Naive thymus-derived CD8-positive, alpha-beta T cell (primary cell): ENCODE measurements at places on chromosomes 1 and 21. TPM values are rescaled to one million over a fixed set of nuclear protein-coding genes. Genes with fewer than 3 reads are reported as not detected.

DNA sequence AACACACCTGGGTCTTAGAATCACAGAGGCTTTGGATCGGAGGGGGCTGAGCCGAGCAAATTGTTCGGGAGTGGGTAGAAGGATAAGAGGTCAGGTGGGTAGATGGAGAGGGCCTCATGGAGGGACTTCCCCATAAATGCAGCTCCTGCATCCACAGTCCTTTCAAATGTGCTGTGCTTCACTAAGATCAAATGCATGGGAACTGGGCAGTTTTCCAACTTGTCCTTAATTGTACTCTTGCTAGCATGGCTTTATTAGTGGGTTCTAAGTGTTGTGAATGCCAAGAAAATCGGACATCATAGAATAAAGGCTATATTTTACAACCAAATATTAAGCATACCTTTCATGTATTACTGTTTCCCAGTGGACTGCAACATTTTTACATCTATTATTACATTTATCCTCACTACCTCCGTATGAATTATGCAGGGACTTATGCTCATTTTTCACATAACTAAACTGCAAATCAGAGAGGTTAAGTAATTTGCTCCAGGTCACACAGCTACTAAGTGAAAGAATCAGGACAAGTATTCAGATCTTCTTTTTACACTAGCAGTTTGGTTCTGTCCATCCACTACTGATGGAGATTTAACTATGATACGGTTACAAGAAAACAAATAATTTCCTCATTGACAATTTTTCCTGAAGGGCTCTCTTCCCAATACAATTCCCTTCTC is 174.5 kb upstream of the RUNX1 start:
- H3K4me1 ChIP-seq: peaks cover 62% of the 10 kb centered on the region
- H3K4me3 ChIP-seq: no peak overlapping the region
- H3K27me3 ChIP-seq: no peaks in the 10 kb centered on the region
- DNase-seq: no peak
- no peak overlapping the region for H3K27ac ChIP-seq

DNA sequence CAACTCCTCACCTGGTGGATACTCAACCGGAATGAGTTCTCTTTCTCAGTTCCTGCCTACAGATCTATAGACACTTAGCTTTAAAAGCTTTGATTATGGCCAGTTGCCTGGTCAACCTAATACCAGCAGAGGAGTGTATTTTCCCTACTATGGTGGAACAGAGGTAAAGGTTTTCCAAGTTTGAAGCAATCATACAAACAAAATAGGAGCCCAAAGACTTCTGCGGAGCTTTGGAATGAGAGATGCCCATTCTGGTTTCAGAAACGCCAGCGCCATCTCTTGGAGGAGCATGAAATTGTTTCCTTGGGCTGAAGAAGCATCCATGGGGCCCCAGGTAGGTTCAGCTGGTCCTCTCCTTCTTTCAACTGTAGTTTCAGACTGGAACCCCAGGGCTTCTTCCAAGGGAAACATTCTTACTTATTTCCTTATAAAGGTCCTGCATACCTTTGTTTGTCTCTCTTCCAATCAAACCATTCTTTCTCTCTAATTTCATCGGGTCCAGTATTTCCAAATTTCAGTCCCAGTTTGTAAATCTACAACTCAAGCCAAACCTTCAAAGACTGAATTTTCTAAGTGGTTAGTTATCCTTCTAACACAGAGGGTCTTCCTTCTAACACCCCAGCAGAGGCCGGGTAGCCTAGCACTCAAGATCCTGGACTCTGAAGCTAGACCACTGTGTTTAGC is 95.9 kb downstream of the KCNJ15 start:
- H3K4me3 ChIP-seq: no peak overlapping the region
- H3K36me3 ChIP-seq: no peaks in the 10 kb centered on the region
- no peak overlapping the region for H3K27ac ChIP-seq
- DNase-seq: no peak
- peaks cover 19% of the 10 kb centered on the region for H3K27me3 ChIP-seq
- H3K4me1 ChIP-seq: peaks cover 5% of the 10 kb centered on the region

DNA sequence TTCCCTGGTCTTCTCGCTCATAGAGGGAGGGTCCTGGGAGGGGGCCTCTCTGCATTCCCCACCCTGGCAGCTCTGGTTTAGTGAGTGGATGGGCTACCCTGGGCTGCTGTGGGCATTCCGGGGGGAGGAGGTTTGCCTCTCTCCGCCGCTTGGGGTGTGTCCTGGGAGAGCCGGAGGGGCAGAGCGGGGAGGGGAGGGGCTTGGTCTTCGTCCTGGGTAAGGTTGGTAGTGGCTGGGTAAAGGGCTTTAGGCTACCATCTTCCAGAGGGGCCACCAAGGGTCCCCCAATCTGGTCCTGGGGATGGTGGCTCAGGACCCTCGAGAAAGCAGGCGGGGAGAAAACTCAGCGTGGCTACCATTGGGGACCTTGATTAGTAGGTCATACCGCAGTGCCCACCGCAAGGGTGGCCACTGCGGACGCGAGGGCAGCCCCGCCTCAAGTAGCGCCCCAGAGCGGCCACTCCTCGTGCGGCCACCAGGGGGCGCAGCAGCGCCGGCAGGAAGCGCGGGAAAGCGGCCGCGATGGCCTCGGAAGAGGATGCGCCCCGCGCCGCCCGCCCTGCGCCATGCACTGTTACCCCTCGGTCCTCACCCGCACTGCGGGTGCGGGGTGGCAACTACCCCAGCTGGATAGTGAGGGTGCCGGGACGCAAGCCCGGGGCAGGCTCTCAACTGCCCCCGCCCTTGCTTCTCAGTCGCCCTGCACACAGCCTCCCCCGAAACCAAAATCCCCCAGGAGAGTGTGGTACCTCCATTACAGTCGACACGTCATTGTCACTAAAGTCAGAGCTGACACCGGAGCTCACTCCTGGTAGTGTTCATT is 44.1 kb upstream of the SLC25A33 start:
- H3K36me3 ChIP-seq: no peaks in the 10 kb centered on the region
- H3K4me1 ChIP-seq: peaks cover 2% of the 10 kb centered on the region
- DNase-seq: peak; percentile 64
- no peak overlapping the region for H3K27ac ChIP-seq
- H3K4me3 ChIP-seq: peak overlapping the region; percentile 68

DNA sequence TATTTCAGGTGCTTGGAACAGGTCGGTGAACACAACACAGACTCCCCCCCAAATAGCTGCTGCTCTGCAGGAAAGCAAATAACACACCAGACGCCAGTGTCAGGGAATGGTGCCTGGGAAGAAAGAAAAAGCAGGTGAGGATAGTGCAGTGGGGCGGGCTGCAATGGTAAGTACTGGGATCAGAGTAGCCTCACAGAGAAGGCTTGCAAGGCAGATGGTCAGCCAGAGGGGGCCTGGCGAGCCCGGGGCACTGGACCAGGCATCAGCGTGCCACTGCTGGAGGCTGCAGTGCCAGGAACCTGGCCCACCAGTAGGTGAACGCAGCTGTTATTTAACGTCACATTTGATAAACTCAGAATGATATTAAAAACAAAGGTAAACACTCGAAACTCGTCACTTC is 60.0 kb downstream of the POFUT2 start:
- H3K27me3 ChIP-seq: no peaks in the 10 kb centered on the region
- no peak for DNase-seq
- no peak overlapping the region for H3K4me3 ChIP-seq
- H3K36me3 ChIP-seq: peaks cover 5% of the 10 kb centered on the region
- peaks cover 47% of the 10 kb centered on the region for H3K4me1 ChIP-seq
- H3K27ac ChIP-seq: peak overlapping the region; percentile 75

DNA sequence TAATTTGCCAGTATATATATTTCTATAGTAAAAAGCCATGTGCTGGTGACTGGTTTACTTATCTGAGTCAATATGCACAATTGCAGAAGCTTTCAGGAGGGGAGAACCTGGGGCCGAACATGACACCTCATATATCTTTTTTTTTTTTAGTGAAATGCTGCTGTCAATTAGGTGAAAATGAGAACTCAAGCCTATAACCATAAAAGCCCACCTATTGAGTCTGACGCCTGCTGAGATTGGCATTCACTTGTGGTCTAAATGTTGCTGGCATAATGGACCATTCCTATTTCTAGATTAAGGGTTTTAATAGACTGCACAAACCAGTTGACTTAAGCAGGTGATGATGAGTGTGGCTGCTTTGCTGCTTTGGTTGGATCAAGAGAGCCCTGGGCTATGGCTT is 10.8 kb downstream of the NTMT2 start:
- H3K27ac ChIP-seq: no peak overlapping the region
- no peak overlapping the region for H3K4me3 ChIP-seq
- peaks cover 10% of the 10 kb centered on the region for H3K27me3 ChIP-seq
- H3K4me1 ChIP-seq: no peaks in the 10 kb centered on the region
- no peak for DNase-seq

DNA sequence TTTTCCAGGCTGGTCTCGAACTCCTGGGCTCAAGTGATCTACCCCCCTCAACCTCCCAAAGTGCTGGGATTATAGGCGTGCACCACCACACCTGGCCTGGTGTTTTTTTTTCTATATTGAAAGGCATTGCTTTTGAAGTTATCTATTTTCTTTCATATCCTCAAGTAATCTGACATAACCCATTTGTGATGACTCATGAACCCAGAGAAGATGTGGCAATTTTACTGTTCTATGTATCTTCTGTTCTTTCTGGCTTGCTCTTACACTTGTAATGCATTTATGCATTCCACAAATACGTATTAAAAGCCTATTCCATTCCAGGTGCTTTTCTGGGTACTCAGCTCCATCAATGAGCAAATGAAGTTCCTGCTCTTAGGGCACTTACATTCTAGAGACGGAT is 29.9 kb upstream of the ERRFI1 start:
- peaks cover 7% of the 10 kb centered on the region for H3K27me3 ChIP-seq
- no peaks in the 10 kb centered on the region for H3K36me3 ChIP-seq
- H3K4me3 ChIP-seq: no peak overlapping the region
- H3K27ac ChIP-seq: no peak overlapping the region
- no peaks in the 10 kb centered on the region for H3K4me1 ChIP-seq

- peaks cover 40% of the 10 kb centered on the region for H3K4me1 ChIP-seq
- no peaks in the 10 kb centered on the region for H3K36me3 ChIP-seq
- no peak for DNase-seq
- no peak overlapping the region for H3K4me3 ChIP-seq
- no peaks in the 10 kb centered on the region for H3K27me3 ChIP-seq
These were observed 5.8 kb upstream of the IL24 start for GRCh38 chr1:206891412-206891811.

DNA sequence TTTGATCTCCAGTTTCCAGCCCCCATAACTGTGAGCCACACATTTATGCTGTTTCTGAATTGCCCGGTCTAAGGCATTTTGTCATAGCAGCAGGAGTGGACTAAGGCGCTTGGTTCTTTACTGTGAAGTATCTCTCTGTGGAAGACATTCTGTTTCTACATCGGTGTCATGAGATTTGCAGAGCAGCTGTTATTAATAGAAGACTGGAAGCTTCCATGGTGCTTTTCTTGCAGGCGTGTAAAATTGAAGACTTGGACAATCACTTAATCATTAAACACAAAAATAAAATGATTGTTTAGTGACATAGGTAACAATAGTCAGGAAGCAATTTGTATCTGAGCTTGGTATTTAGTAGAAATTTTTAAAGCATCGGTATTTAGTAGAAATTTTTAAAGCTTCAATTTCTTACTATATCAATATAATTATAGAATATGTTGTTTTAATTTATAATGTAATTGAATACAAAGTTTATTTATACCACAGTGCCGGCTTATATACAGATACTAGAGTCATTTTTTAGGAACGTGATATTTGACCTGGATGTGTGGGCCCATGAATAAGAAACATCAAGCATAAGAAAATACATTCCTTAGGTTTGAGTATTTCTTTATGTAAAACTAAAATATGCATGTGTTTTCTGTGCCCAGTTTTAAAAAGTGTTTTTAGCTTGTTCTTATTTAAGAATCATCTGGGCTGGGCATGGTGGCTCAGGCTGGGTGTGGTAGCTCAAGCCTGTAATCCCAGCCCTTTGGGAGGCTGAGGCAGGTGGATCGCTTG is 60.6 kb upstream of the COL6A1 start:
- H3K27me3 ChIP-seq: no peaks in the 10 kb centered on the region
- H3K4me1 ChIP-seq: peaks cover 32% of the 10 kb centered on the region
- no peak for DNase-seq
- no peaks in the 10 kb centered on the region for H3K36me3 ChIP-seq

DNA sequence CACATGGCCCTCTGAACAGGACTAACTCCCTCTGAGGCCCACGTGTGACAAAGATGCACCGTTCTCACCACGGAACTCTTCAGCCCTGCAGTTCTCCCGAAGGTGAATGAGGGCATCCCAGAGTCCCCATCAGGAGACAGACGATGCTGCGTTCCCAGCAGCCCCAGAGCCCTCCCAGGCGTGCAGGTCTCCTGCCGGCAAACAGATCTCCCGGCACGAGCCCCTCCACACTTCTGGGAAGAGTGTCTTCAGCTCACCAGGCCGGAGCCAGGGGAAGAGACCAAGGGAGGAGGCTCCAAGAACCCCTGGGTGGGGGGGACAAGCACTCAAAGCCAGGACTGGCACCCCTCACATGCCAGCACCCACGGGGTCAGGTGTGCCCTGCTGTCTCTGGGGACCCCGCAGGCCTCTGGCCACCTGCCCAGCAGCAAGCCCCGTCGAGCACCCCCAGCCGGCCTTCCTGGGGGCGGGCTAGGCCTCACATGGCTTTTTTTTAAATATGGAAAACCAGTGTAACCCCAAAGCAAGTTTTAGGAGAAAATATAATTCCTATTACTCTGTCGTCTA is 45.1 kb upstream of the TRAPPC10 start:
- DNase-seq: no peak
- H3K27ac ChIP-seq: no peak overlapping the region
- H3K4me1 ChIP-seq: peaks cover 6% of the 10 kb centered on the region
- H3K4me3 ChIP-seq: no peak overlapping the region

- H3K36me3 ChIP-seq: no peaks in the 10 kb centered on the region
- peak; percentile 5 for DNase-seq
- peak overlapping the region; percentile 56 for H3K4me3 ChIP-seq
These were observed 36.4 kb upstream of the HHAT start for GRCh38 chr1:210292231-210292871.

GRCh38 chr1:22203335-22203734 is 60.4 kb upstream of the WNT4 start:
- DNase-seq: no peak
- peaks cover 15% of the 10 kb centered on the region for H3K27me3 ChIP-seq
- H3K4me1 ChIP-seq: no peaks in the 10 kb centered on the region
- no peaks in the 10 kb centered on the region for H3K36me3 ChIP-seq
- no peak overlapping the region for H3K4me3 ChIP-seq
- H3K27ac ChIP-seq: no peak overlapping the region

DNA sequence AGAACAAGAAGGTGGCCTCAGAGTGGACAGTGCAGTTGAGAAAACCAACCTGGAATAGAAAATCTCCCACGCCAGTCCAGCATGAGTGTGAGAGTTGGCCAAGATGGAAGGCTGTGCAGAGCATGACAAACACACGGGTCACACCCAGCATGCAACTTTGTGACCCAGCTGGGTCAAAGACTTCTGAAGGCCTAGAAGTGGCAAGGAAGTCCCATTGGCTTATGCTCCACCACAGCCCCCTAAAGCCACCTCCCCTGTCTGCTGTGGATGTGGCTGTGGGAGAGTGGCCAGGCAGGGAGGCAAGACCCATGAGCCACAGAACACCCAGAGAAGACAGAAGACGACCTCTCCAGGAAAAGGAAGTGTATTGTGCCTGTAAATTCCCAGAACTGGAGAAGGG is 13.6 kb downstream of the BATF3 start:
- no peaks in the 10 kb centered on the region for H3K36me3 ChIP-seq
- no peak for DNase-seq
- no peak overlapping the region for H3K4me3 ChIP-seq
- H3K4me1 ChIP-seq: peaks cover 17% of the 10 kb centered on the region
- H3K27ac ChIP-seq: no peak overlapping the region

Gene FAM163A
- total RNA-seq: not detected

Gene OR2T12
- total RNA-seq: not detected

Gene TMEM269
- total RNA-seq: 1.0 TPM

Gene FBLIM1
- not detected for total RNA-seq

Gene XCL1
- total RNA-seq: 0.36 TPM

Gene TNFRSF4
- total RNA-seq: 0.44 TPM
